ENCODE measurements at places on chromosomes 6 and 20.

GRCh38 chr6:15665237-15665636, 2.4 kb upstream of the DTNBP1 start:
- DNase-seq: no peak

GRCh38 chr20:51926670-51927305, 124.5 kb upstream of the SALL4 start:
- DNase-seq: no peak

DNA sequence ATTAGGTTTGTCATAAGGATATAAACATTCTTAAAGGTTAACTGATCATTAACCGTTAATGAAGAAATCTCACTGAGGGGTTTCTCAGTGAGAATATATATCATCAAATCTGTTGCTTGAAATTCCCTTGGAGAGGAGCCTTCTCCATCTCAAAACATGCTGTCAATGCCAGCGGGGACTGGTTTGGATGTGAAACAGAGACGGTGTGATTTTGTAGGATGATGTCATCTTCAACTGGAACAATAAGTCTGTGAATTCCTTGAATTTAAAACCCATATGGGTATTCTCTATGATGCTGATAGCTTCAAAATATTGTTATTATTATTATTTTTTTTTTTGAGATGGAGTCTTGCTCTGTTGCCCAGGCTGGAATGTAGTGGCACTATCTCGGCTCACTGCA, 75.9 kb downstream of the GMPR start:
- DNase-seq: no peak

GRCh38 chr6:49911252-49911651, 44.9 kb upstream of the CRISP1 start:
- no peak for DNase-seq

GRCh38 chr6:144606083-144606482, 320.9 kb downstream of the UTRN start:
- no peak for DNase-seq

DNA sequence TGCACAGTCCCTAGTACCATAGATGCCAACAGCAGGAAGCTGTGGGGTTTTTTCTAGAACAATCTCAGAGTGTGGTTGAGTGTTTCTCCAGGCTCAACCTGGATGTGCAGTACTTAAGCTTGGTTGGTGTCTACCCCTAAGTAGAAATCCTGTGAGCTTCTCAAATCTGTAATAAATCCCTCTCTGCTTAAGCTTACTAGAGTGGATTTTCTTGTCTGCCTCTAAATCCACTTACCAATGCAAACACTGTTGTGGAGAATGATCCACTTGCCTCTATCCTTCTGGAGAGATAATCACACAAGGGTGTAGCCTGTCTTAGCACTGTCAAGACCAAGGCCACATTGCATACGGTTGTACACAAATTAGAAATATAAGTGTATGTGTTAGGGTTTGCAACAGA, 43.3 kb upstream of the CLIC5 start:
- no peak for DNase-seq

GRCh38 chr6:122789182-122790027, at the start of gene SMPDL3A:
Gene SMPDL3A (plus strand): TSS chr6:122789258. CDS start chr6:122789347, 89 bp downstream.
- DNase-seq: no peak

DNA sequence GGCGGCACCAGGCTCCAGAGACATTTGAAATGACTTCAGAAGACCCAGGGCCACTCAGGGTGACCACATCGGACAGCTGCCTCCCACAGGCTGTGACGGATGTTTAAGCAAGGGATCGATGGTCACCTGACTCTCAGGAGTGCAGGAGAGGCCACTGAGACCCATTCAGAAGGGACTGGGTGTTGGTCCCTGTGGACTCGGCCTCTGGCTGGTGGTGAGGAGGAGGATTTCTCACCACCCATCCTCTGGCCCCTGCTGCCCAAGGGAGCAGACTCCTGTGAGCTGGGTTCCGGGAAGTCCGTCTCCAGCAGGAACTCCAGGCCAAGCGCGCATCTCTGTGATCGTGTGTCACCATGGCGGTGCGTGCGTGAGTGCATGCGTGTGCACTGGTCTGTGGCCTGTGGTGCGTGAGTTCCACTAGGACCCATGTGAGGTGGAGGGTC, 25.5 kb downstream of the NPEPL1 start:
- DNase-seq: no peak

DNA sequence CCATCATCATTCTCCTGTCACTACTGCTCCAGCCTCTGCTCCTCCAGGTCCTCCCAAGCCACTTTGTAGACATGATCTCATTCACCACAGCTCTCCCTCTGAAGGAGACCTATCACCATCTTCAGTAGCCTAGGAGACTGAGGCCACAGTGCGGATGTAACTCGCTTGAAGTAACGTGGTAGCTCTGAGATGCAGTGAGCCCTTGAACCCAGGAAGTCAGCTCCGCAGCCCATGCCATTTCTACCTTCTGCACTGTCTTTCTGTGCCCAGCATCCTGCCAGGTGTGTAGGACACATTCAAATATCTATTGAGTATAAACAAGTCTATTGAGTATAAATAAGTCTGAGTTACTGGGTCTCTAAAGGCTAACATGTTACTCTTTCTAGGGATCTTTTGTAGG, 164.4 kb downstream of the CDH26 start:
- no peak for DNase-seq

- no peak for DNase-seq
Observed at GRCh38 chr6:37168811-37169495, 999 bp upstream of the PIM1 start.

- DNase-seq: no peak
Observed at GRCh38 chr6:53809691-53810090, 14.9 kb downstream of the LRRC1 start.

DNA sequence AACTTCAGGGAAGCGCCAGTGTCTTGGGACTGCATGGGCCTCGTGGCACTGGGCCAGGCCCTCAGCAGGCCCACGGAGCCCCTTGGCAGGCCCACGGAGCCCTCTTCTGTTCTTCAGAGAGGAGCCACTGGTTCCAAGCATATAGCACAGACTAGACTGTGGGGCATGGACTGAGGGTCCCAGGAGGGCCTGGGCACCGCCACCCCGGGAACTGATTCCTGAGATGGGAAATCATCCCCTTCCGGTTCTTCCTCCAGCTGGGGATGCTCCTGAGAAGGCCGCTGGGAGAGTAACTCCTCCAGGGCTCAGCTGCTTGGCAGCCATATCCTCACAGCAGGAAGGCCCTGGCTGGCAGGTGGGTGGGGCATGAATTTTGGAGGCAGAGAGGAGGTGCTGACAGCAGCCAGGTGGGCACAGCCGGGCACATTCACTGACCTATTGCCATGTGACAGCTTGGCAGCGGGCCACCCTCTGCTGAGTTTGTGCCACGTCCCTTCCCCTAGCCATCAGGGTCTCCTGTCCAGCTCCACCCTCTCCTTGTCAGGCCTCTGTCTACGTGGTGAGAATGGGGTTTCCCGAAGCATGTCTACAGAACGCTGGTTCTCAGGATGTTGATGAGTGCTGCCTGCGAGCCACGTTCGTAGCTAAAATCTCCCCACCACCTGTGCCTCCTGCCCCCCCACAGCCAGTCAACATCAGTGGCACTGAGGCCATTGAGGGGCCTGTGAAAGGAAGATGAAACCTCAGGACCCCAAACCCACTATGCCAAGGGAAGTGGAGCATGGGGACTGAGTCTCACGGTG, 152.1 kb downstream of the TAF4 start:
- DNase-seq: no peak

- no peak for DNase-seq
Observed at GRCh38 chr20:33554914-33555420, 65.1 kb downstream of the CBFA2T2 start.

- no peak for DNase-seq
Observed at GRCh38 chr20:63092660-63093215, 86.0 kb upstream of the BHLHE23 start.

DNA sequence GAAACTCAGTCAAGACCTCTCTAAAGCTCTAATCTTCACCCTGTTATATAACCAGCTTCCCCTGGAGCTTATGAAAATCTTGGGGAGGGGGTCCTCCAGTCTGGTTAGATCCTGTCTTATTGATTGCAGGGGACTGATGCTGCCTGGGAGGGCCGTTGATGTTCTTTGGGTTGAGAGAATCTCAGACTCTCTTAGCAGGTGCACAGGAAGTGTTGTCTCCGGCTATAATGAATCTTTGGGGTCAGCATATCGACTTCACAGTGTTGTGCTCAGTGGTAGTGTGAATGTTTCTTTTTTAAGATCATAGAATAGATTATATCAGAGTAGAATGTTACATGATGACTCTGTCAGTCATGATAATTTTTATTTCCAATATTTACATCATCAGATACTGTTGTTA, 2.8 kb upstream of the ECI2 start:
- no peak for DNase-seq

DNA sequence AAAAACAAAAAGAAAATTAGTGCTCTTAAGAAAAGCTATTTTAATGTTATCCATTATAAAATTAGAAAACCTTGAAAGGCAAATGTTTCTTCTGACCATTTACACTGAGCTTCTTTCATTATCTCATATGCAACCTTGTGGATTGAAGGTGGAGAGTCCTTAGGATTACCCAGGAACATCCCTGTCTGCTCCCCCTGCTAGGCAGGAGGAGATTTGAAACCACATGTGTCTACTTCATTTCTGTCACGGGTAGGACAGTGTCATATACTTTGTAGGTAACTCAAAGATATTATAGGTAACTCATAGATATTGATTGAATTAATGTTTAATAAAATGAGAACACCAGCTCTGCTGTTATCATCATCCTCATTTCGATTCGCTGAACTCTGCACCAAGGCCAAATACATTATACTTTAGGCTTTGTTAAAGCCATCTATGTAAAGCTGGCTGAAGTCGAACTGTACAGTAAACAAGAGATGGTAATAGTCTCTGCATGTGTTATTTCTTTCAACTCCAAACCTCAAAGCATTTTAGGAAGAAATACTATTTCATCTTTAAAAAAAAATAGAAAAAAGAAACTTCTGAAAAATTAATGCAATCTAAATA, 49.5 kb downstream of the HDAC2 start:
- DNase-seq: no peak

- no peak for DNase-seq
Observed at GRCh38 chr6:13004601-13005000, 288.0 kb downstream of the PHACTR1 start.

DNA sequence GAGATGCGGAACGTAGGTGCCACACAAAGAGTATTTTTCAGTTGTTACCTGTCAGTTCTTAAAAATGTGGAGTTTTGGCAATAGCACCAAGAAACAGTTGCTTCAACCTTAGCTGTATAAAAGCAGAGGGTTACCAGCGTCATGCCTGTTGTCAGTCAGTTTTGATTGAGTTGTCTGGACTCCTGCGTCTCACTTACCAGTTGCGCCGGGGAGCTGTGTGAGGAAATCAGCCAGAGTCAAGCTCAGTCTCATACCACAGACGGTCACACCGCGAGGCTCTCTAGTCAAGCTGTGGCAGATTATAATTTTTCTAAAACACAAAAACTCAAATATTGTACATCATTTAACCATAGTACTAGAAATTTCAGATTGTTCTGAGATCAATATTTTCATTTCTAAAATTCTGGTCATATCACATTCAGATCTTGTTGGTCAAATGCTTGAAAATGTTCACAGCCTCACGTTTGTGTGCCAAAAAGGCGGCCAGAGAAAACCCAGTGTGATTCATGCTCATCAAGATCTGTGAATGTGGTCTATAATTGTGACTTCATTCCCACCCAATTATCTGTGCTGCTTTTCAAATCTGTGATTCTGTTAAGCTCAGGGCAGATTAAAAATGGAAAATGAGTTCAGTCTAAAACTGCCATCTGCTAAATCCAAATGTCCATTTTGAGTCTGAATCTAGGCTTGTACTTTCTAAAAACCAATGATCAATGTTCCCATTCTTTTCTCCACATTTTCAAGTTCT, 37.5 kb downstream of the SASH1 start:
- no peak for DNase-seq

DNA sequence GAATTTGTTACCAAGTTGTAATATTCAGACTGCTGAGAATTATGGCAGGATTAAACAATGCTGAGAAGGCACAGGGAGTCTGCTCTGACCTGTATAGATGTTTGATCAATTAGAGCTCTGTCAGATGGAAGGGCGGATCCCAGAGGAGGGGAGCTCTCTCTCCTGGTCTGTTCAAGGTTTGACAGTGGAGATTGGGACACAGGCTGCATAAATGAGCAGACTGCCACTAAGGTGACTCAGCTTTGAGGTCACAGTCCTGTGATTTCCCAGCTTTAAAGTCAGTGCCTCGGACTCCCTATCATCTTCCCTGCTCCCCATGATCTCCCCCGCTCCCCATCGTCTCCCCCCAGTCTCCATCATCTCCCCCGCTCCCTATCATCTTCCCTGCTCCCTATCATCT, 59.2 kb upstream of the SLC22A23 start:
- DNase-seq: no peak

Measured in stimulated activated CD4-positive, alpha-beta T cell treated with anti-CD3 and anti-CD28 coated beads, Interleukin-1b, Interleukin-23, amount 100 ng/mL, for 1 hour (primary cell).